Posterior vena cava (tissue), 2 donors: ENCODE measurements at places on chromosomes 6 and 20. TPM values are rescaled to one million over a fixed set of nuclear protein-coding genes. Genes with fewer than 3 reads are reported as not detected.

DNA sequence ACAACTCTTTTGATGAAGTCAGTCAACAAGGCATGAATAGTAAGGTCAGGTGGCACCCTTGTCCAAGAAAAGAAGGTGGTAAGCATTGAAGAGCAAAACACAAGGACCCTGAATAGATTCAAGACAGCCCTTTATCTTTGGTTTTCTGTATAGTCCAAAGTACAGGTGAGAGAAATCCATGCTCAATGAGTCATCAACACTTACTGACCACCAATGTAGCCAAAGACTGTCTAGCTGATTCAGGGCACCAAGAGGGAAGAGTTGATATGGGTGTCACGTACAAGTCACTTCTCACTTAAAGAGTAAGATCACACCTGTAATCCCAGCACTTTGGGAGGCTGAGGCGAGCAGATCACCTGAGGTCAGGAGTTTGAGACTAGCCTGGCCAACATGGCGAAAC lies 528.3 kb downstream of the CD83 start:
- no peak for DNase-seq

DNA sequence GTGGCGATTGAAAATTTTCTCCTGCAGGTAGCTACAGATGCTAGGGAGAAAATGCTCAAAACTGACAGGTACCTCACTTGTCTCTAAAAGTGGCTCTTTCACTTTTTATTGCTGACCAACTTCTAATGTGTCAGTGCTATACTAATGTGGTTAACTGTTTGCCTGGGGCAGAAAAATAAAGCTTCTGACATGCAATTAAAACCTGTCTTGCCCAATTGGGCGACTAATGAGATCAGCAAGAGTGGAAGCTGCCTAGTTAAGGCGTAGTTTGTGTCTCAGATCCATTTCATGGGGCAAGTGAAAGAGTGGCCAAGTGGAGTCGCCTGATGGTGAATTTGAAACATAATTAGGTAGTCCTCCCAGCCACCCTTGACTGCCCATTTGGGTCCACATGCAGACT lies 193.3 kb downstream of the TSHZ2 start:
- DNase-seq, result no peak

- no peak for DNase-seq
Measured at GRCh38 chr6:138690975-138691594, 82.5 kb upstream of the CCDC28A start.

DNA sequence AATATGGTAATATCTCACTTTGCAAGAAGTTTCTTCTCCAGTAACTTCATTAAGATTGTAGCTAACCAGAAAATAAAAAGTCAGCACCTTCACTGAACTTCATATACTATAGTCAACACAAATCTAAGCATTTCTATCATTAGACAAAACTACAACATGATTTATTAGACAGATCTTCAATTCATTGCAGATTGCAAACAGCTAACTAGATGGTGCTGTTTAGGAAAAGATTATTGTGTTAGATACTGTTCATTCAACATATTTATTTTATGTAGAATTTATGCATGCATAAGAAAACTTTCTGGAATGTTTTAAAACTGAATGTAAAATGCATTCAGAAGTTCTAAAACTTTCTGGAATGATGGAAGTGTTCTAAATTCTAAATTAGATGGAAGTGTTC lies 442.1 kb downstream of the HTR1B start:
- no peak for DNase-seq

The BMP6 gene
- 5.7 TPM for total RNA-seq

DNA sequence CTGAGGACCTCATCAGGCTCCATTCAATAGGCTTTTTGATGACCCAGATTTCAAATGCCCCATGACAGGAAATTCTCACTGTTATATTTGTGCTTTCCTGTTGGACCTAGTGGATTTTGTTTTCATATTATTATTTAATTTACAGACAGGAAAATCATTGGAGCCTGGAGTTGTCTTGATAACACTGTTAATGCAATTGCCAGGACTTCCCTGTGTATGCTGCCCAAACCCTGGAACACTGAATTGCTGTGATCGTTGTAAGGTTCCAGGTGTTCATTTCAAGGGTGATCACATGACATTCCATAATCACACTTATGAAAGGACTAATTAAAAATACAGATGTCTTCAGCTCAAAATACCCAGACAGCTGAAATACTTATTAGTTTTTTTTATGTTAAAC lies 783.2 kb downstream of the DHX35 start:
- DNase-seq, result no peak

GRCh38 chr6:38225766-38226165 lies 406.2 kb downstream of the ZFAND3 start:
- no peak for DNase-seq

GRCh38 chr20:45176526-45177267 lies 2.0 kb downstream of the PI3 start:
- DNase-seq, result no peak

The TBC1D22B gene
- 6.2 TPM for total RNA-seq

- DNase-seq, result peak; percentile 58
Measured at GRCh38 chr20:17816804-17817587, 117.2 kb downstream of the BANF2 start.

GRCh38 chr6:82353848-82354247 lies 9.8 kb upstream of the TPBG start:
- DNase-seq, result no peak

The ADA gene
- 11.0 TPM for total RNA-seq

DNA sequence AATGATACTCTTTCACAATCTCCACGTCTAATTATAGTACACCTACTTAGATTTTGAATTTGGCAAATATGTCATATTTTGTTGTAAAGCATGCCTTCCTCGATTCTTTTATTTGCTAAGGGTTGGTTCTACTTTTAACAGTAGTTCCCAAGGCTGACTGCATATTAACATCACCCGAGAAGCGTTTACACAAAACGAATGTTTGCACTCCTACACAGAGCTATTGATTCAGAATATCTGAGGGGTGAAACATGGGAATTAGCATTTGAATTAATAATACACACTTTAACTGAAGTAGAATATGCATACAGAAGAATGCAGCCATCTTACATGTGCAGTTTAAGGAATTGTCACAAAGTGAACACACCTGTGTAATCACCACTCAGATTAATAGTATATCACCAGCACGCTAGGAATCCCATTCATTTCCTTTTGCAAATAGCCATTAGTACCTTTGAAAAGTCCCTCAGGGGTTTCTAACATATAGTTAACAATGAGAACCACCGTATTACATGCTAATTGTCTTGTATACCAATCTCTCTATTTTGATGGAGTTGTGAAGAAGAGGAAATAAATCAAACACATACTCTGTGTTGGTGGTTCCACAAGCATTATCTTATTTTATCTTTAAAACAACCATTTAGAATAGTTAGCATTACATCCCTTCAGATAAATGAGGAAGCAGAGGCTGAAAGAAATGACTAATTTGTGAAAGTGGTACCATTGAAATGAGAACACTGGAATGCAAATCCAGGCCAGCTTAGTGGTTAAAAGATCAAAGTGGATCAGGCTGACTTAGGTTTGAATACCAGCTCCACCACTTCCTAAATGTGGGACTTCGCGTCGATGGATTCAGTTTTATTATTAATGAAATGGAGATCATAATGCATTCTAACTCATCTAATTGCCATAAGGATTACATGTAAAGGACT lies 317.6 kb downstream of the HDGFL1 start:
- DNase-seq, result no peak

GRCh38 chr6:141103246-141103645 lies 1029.5 kb upstream of the GJE1 start:
- no peak for DNase-seq
